ENCODE measurements at places on chromosomes 2 and 18. TPM values are rescaled to one million over a fixed set of nuclear protein-coding genes. Genes with fewer than 3 reads are reported as not detected.
A peak's percentile ranks its signal among the peaks of the same experiment; 100 is the strongest.

DNA sequence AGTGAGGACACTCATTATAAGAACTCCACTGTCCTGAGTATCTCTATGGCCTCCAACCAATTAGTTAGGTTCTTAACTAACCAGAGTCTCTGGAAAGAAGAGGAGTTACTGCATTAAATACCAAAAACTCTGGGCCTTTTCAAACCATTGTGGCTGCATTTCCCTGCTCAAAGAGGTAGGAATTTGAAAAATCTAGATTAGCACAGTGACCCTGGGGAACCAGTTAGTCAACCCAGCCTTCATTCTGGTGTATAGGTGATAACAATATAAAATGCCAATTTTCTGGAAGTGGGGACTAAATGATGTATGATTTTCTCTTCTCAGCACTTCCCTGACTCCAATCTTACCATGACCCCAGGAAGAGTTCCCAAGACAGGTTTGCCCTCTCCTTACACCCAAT, 287.8 kb upstream of the SETBP1 start:
- peak; percentile 19 for DNase-seq
- H3K4me1 ChIP-seq, result peaks cover 11% of the 10 kb centered on the region
- H3K4me3 ChIP-seq, result no peak overlapping the region
- no peaks in the 10 kb centered on the region for H3K27me3 ChIP-seq
- no peaks in the 10 kb centered on the region for H3K36me3 ChIP-seq

SP5 gene
- 8.5 TPM for total RNA-seq

CLEC4F gene
- not detected for total RNA-seq

GRCh38 chr18:3252843-3253242, 5.2 kb downstream of the MYL12A start:
- no peak overlapping the region for H3K4me3 ChIP-seq
- no peak for DNase-seq
- H3K36me3 ChIP-seq, result peaks cover 32% of the 10 kb centered on the region
- H3K27me3 ChIP-seq, result no peaks in the 10 kb centered on the region

- no peaks in the 10 kb centered on the region for H3K4me1 ChIP-seq
- no peaks in the 10 kb centered on the region for H3K27me3 ChIP-seq
- H3K36me3 ChIP-seq, result no peaks in the 10 kb centered on the region
- DNase-seq, result no peak
These were observed 304.0 kb downstream of the LNPK start for GRCh38 chr2:175698061-175698460.

DNA sequence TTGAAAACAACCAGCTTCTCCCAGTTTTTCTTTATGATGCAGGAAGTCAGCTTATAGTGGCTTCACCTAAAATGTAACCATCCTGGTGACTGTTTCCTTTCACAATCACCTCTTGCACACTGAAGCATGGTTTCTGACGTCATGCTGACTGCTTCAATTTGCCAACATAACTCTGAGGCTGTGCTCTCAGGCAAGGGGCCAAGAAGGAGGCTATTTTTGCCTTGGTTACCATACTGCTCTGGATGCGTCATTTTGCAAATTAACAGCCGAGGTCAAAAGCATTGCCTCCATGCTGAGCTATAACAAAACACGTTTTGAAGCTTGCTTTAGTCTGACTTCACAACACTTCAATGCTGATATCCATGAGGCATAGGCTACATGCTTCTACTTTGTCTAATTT, 397.8 kb downstream of the METTL4 start:
- no peak for DNase-seq
- H3K4me1 ChIP-seq, result no peaks in the 10 kb centered on the region
- H3K27me3 ChIP-seq, result no peaks in the 10 kb centered on the region
- H3K36me3 ChIP-seq, result no peaks in the 10 kb centered on the region
- H3K27ac ChIP-seq, result no peak overlapping the region
